ENCODE measurements at places on chromosomes 16 and 17.

DNA sequence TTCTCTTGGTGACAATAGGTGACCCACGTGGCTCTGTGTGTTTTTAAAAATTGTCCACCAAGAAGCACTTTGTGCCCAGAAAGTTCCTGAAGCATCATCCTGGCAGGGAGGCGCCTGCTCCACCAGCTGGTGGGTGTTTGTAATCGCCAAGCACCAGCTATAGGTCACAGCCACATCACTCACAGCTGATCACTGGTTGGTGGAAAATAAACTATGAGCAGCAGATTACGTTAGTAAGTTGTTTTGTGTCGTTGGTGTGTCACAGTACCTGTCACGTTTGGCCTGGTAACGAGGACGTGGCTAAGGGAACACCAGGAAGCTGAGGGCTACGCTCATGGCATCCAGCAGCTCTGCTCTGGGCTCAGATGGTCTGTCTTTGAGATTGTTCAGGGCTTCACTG is 10.1 kb downstream of the MRM3 start:
- no peak for DNase-seq
- H3K4me1 ChIP-seq, result no peaks in the 10 kb centered on the region
- no peaks in the 10 kb centered on the region for H3K27me3 ChIP-seq

DNA sequence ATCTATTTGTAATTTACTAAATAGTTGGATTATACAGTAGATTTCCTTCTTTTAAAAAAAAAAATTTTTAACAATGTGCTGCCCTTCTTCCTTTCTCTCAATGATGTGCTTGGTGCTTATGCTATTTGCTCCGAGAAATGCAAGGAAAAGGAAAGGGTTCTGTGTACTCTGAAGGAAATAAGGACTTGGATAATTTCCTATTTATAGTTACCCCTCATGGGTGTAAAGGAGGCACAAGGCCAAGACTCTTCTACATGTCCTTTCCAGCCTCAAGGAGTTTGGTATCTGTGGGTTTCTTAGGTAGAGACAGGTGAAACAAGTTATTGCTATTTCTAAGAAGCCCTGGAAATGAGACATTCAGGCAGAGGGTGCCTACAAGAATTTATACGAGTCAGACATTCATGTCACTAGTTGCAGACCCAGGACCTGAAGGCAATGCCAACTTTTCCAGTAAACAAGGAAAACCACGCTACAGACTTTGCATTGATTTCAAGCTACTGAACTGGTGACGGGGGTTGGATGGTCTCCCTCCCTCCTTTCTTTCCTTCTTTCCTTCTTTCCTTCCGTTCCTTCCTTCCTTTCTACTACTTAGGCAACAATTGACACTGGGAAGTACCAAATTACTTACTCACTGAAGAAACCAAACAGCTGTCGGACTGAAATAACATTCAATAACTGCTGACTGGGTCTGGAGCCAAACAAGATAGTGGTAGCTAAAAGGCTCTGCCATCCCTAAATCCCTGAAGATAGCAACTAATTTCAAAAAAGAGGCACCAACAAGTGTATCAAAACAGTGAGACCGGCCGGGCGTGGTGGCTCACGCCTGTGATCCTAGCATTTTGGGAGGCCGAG is 33.8 kb upstream of the GHDC start:
- no peaks in the 10 kb centered on the region for H3K4me1 ChIP-seq
- H3K36me3 ChIP-seq, result peaks cover 20% of the 10 kb centered on the region
- no peak overlapping the region for H3K4me3 ChIP-seq
- no peaks in the 10 kb centered on the region for H3K27me3 ChIP-seq
- DNase-seq, result no peak

DNA sequence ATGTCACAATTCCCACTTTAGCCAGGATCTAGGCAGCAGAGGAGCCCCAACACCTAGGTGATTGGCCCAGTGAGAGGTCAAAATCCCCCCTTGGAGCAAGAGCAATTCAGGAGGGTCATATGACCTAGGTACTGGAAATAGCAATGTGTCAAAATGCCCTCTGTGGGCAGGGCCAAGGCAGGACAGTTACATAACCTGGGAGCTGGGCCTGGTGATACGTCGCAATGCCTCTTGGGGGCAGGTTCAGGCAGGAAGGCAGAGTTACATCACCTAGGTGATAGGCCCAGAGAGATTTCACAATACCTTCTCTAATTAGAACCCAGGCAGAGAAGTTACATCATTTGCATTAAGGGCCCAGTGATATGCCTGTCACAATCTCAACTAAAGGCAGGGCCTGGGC is 1906.3 kb downstream of the TP53TG3F start:
- H3K4me1 ChIP-seq, result no peaks in the 10 kb centered on the region
- no peak overlapping the region for H3K27ac ChIP-seq
- peaks cover 9% of the 10 kb centered on the region for H3K36me3 ChIP-seq
- no peaks in the 10 kb centered on the region for H3K27me3 ChIP-seq
- H3K4me3 ChIP-seq, result no peak overlapping the region

DNA sequence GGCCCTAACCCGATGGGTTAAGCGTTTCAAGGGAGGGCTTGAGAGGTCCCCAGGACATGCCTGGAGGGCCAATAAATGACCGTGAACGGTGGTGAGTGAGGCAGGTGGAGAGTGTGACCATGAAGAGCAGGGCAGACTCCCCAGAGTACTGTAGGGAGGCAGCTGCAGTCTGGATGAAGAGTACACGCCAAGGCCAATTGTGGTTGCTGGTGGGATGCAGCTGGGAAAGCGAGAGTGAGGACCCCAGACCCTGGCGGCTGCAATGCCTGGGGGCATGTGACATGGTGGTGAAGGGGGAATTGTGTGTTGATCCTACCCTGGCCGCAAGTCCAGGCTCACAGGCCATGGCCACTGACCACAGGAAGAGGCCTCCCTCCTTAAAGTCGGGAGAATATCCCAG is 62.9 kb downstream of the TMEM235 start:
- no peak overlapping the region for H3K4me3 ChIP-seq
- no peaks in the 10 kb centered on the region for H3K36me3 ChIP-seq
- no peak overlapping the region for H3K27ac ChIP-seq
- H3K27me3 ChIP-seq, result no peaks in the 10 kb centered on the region

GRCh38 chr17:37750768-37751475 is 6.1 kb upstream of the HNF1B start:
- DNase-seq, result no peak
- no peaks in the 10 kb centered on the region for H3K36me3 ChIP-seq
- H3K27ac ChIP-seq, result no peak overlapping the region
- H3K4me3 ChIP-seq, result no peak overlapping the region
- no peaks in the 10 kb centered on the region for H3K4me1 ChIP-seq

DNA sequence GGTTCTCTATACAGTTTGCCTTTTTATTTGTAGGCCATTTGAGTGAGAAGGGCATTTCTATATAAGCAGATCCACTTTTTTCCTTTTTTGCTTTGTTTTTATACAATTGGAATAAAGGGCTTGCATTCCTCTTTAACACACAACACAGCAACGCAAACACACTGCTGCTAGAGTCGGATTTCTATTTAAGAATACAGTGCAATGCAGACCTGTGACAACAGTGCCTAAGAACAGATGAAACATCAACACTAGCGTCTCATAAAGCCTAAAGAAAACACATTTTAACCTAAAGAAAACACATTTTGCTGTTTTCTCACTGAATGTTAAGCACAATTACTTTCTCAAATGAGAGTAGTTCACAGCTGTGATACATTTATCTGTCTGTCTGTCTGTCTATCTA is 1141.1 kb downstream of the CDH11 start:
- no peak overlapping the region for H3K27ac ChIP-seq
- H3K4me1 ChIP-seq, result peaks cover 10% of the 10 kb centered on the region
- no peaks in the 10 kb centered on the region for H3K27me3 ChIP-seq
- H3K4me3 ChIP-seq, result no peak overlapping the region
